ENCODE measurements at places on chromosomes 4 and X. TPM values are rescaled to one million over a fixed set of nuclear protein-coding genes. Genes with fewer than 3 reads are reported as not detected.
A peak's percentile ranks its signal among the peaks of the same experiment; 100 is the strongest.

GRCh38 chr4:6472387-6473263, at the start of gene PPP2R2C:
TSS of gene PPP2R2C (minus strand) at chr4:6472614. CDS start at chr4:6472229, 385 bp downstream.
- H3K27ac ChIP-seq = no peak within 1 kb of the TSS
- DNase-seq = peak; percentile 62

- H3K36me3 ChIP-seq = no peaks in the 10 kb centered on the region
- no peak overlapping the region for H3K27ac ChIP-seq
- no peak overlapping the region for H3K4me3 ChIP-seq
These were observed 24.2 kb upstream of the AMELX start for GRCh38 chrX:11269006-11269405.

- no peak overlapping the region for H3K27ac ChIP-seq
- peaks cover 19% of the 10 kb centered on the region for H3K4me1 ChIP-seq
- no peaks in the 10 kb centered on the region for H3K27me3 ChIP-seq
- DNase-seq = no peak
- no peaks in the 10 kb centered on the region for H3K36me3 ChIP-seq
- H3K4me3 ChIP-seq = no peak overlapping the region
These were observed 358.9 kb downstream of the NLGN4X start for GRCh38 chrX:5869786-5870185.

DNA sequence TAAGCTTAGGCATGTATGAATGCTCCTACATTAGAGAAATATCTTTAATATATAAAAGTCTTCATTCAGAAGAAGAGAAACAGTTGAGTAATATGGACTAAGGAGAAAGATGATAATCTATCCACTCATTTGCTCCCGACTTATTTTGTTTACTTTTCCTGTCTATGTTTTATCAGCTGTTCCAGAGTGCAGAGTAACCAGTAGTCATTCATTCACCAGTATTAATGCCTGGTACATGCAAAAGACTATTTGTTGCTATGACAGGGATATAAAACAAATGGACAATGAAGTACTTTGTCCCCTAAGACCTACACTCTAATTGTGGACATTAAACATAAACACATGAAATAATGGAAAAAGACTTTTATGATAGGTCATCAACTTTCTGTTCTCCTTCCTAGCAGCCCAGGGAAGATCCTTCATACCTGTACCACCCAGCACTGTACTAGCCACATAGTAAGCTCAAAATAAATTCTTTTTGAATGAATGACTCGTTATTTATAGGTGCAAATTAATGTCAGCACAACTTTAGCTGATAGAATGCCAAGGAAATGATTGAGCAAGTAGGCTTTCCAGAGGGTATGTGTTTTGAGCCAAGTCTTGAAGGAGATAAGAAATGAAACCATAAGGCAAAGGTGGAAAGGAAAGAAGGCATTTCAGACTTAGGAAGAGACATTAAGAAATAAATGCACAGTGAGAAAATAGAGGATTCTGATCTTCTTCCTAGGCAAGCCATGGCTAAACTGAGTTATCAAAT, 45.0 kb upstream of the IL13RA1 start:
- no peaks in the 10 kb centered on the region for H3K36me3 ChIP-seq
- no peaks in the 10 kb centered on the region for H3K4me1 ChIP-seq
- no peak overlapping the region for H3K4me3 ChIP-seq
- no peak for DNase-seq
- no peaks in the 10 kb centered on the region for H3K27me3 ChIP-seq

GRCh38 chrX:5586726-5587125, 641.9 kb downstream of the NLGN4X start:
- no peaks in the 10 kb centered on the region for H3K36me3 ChIP-seq
- no peak overlapping the region for H3K27ac ChIP-seq
- no peaks in the 10 kb centered on the region for H3K27me3 ChIP-seq
- no peak overlapping the region for H3K4me3 ChIP-seq
- no peaks in the 10 kb centered on the region for H3K4me1 ChIP-seq

- H3K27me3 ChIP-seq = no peaks in the 10 kb centered on the region
- no peak for DNase-seq
- H3K4me1 ChIP-seq = no peaks in the 10 kb centered on the region
- no peak overlapping the region for H3K27ac ChIP-seq
- H3K4me3 ChIP-seq = no peak overlapping the region
These were observed 27.5 kb downstream of the HUWE1 start for GRCh38 chrX:53659039-53659438.

GRCh38 chrX:125382889-125383288, 63.2 kb downstream of the TEX13C start:
- H3K36me3 ChIP-seq = peaks cover 5% of the 10 kb centered on the region
- peak; percentile 1 for DNase-seq
- H3K27ac ChIP-seq = peak overlapping the region; percentile 79
- H3K4me3 ChIP-seq = no peak overlapping the region

DNA sequence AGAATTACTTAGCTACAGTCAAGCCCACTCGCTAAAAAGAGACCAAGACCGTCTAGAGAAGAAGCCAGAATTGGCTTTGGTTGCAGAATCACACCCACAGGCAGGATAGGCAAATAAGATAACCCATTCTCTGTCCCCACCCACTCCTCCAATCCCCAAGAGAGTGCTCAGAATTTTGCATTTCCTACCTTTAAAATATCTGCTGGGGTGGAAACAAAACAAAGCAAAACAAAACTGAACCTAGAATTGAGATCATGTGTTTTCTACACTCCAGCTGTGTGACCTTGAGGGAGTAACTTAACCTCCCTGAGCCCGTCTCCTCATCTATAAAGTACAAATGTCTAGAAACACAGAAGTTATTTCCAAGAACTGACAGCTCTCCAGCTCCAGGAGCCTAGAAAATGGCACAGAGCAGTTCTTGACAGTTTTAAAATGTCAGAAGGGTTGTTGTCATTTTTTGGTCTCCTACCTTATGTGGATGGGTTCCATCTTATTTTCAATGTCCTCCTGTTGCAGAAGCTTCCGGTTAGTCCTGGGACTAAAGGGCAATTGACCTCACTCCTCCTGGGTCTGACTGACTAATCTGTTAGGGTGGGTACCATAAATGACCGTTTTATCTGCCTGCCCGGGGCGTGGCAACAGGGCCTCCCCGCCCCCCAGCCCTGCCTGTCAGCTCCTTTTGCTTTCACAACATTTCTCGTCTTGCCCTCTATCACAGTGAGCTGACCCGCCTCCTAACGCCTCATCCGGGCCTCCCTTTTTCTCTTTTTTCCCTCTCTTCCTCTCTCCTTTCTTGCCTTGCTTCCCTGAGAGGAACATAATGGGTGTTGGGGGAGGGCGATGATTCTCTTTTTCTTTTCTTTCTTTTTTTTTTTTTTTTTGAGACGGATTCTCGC, 114.0 kb downstream of the RBM47 start:
- peak; percentile 54 for DNase-seq
- no peaks in the 10 kb centered on the region for H3K27me3 ChIP-seq
- H3K4me3 ChIP-seq = no peak overlapping the region
- peaks cover 50% of the 10 kb centered on the region for H3K4me1 ChIP-seq

- no peak overlapping the region for H3K27ac ChIP-seq
- H3K4me3 ChIP-seq = no peak overlapping the region
- no peaks in the 10 kb centered on the region for H3K27me3 ChIP-seq
- peak; percentile 70 for DNase-seq
- H3K4me1 ChIP-seq = no peaks in the 10 kb centered on the region
These were observed 2353.6 kb downstream of the PCDH7 start for GRCh38 chr4:33073811-33074210.

- H3K4me3 ChIP-seq = no peak overlapping the region
- no peaks in the 10 kb centered on the region for H3K4me1 ChIP-seq
- no peak overlapping the region for H3K27ac ChIP-seq
- DNase-seq = no peak
- no peaks in the 10 kb centered on the region for H3K27me3 ChIP-seq
- H3K36me3 ChIP-seq = no peaks in the 10 kb centered on the region
These were observed 13.7 kb upstream of the AREG start for GRCh38 chr4:74431113-74431826.

DNA sequence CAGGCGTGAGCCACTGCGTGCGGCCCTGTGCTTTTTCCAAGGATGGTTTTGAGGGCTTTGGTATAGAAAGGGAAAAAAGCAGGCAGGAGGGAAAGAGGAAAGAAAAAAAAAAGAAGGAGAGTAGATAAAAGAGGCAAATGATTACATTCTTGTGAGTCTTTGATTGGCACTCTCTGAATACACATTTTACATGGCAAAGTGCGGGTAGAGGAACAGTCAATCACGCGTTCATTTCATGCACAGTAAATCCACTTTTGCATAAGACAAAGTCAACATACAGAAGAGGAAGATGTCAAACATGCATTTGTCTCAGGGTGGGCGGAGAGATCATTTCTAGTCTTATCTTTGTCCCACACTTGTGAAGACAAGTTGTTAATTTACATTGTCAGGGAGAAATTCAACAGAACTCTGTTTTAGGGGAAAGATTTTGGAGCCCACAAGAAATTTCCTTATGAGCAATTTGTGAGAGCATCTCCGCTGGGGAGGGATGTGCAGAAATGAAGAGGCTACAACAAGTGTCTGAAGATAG, 183.2 kb downstream of the DHRSX start:
- no peak overlapping the region for H3K4me3 ChIP-seq
- no peak for DNase-seq
- H3K27ac ChIP-seq = no peak overlapping the region
- no peaks in the 10 kb centered on the region for H3K4me1 ChIP-seq

GRCh38 chrX:129718676-129719075, 20.1 kb upstream of the XPNPEP2 start:
- H3K36me3 ChIP-seq = no peaks in the 10 kb centered on the region
- H3K27me3 ChIP-seq = no peaks in the 10 kb centered on the region
- no peak overlapping the region for H3K27ac ChIP-seq
- DNase-seq = no peak
- H3K4me1 ChIP-seq = peaks cover 6% of the 10 kb centered on the region

DNA sequence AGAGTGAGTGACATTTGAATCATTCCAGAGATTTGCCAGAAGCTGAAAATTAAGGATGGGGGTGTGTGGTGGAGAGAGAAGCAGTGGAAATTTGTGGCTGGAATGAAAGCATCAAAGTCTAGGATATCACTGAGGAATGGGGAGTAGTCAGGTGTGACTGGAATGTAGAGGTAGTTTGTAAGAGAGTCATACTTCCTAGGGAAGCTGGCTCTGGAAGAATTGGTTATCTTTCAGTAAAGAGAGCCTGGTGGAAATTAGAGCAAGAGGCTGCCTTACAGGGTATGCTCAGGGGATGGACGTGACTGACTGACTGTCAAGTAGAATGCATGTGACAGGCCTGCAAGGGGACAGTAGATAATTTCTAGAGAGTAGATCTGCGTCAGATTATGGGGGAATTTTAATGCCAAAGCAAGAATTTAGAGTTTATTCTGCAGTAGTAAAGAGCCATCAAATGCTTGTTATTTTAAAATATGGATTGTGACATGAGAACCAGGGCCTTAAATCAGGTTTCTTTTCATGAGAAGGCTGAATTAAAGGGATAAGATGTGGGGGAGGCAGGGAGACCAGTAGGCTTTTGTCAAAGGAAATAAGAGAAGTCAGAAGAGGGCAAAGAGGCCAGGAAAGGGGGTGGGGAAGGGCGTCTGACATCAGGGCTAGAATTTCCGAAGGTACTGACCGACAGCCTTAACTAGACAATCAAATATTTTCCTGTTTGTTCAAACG, 109.9 kb downstream of the AFF1 start:
- no peaks in the 10 kb centered on the region for H3K36me3 ChIP-seq
- DNase-seq = peak; percentile 41

- H3K27me3 ChIP-seq = no peaks in the 10 kb centered on the region
- no peak overlapping the region for H3K4me3 ChIP-seq
- H3K4me1 ChIP-seq = peaks cover 20% of the 10 kb centered on the region
- DNase-seq = no peak
These were observed 8.1 kb downstream of the ENPEP start for GRCh38 chr4:110484029-110484428.

- peaks cover 18% of the 10 kb centered on the region for H3K36me3 ChIP-seq
- no peak for DNase-seq
- peaks cover 17% of the 10 kb centered on the region for H3K4me1 ChIP-seq
- no peaks in the 10 kb centered on the region for H3K27me3 ChIP-seq
- no peak overlapping the region for H3K27ac ChIP-seq
- no peak overlapping the region for H3K4me3 ChIP-seq
These were observed 11.4 kb downstream of the TMEM165 start for GRCh38 chr4:55407119-55407518.

Gene IGFBP7
- total RNA-seq = not detected

Gene ZAR1
- total RNA-seq = 1.6 TPM

Gene HS6ST2
- 4.8 TPM for total RNA-seq

GRCh38 chrX:8424912-8425311, 39.7 kb upstream of the VCX3B start:
- no peak overlapping the region for H3K27ac ChIP-seq
- H3K4me1 ChIP-seq = no peaks in the 10 kb centered on the region
- no peak overlapping the region for H3K4me3 ChIP-seq
- DNase-seq = no peak
- no peaks in the 10 kb centered on the region for H3K36me3 ChIP-seq

Gene TLR8
- total RNA-seq = not detected

GRCh38 chr4:52867163-52867562, 5.0 kb downstream of the RASL11B start:
- no peaks in the 10 kb centered on the region for H3K27me3 ChIP-seq
- H3K4me1 ChIP-seq = peaks cover 32% of the 10 kb centered on the region
- no peak overlapping the region for H3K4me3 ChIP-seq
- DNase-seq = no peak
- H3K27ac ChIP-seq = peak overlapping the region; percentile 81

- peaks cover 29% of the 10 kb centered on the region for H3K4me1 ChIP-seq
- no peak overlapping the region for H3K27ac ChIP-seq
- H3K36me3 ChIP-seq = peaks cover 11% of the 10 kb centered on the region
These were observed 49.1 kb downstream of the PDGFRA start for GRCh38 chr4:54278216-54278615.

DNA sequence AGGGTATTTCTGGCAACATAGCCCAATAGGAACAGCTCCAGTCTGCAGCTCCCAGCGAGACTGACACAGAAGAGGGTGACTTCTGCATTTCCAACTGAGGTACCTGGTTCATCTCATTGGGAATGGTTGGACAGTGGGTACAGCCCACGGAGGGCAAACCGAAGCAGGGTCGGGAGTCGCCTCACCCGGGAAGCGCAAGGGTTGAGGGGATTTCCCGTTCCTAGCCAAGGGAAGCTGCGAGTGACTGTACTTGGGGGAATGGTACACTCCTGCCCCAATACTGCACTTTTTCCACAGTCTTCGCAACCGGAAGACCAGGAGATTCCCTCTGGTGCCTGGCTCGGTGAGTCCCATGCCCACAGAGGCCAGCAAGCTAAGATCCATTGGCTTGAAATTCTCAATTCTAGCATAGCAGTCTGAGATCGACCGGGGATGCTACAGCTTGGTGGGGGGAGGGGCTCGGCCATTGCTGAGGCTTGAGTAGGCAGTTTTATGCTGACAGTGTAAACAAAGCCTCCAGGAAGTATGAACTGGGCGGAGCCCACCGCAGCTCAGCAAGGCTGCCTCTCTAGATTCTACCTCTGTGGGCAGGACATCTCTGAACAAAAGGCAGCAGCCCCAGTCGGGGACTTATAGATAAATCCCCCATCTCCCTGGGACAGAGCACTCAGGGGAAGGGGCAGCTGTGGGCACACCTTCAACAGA, 14.0 kb upstream of the ADAD1 start:
- no peaks in the 10 kb centered on the region for H3K27me3 ChIP-seq
- H3K36me3 ChIP-seq = no peaks in the 10 kb centered on the region
- H3K4me3 ChIP-seq = peak overlapping the region; percentile 39
- 0 out of 2 replicates have a peak, but pooled peaks cover 2% of the 10 kb centered on the region for H3K4me1 ChIP-seq

- DNase-seq = no peak
- H3K27ac ChIP-seq = no peak overlapping the region
- no peaks in the 10 kb centered on the region for H3K36me3 ChIP-seq
- no peak overlapping the region for H3K4me3 ChIP-seq
These were observed 49.9 kb upstream of the SLC4A4 start for GRCh38 chr4:71288875-71289274.

All from GM23338 (cell line).